Cardiac fibroblast (primary cell): ENCODE measurements at places on chromosomes 5 and 9.

- DNase-seq, result no peak
Observed at GRCh38 chr5:15757619-15758018, 257.6 kb downstream of the FBXL7 start.

- peak; percentile 25 for DNase-seq
Observed at GRCh38 chr5:65338606-65339151, 143.0 kb downstream of the ADAMTS6 start.

GRCh38 chr5:36855141-36855495 lies 21.5 kb upstream of the NIPBL start:
- DNase-seq, result no peak

DNA sequence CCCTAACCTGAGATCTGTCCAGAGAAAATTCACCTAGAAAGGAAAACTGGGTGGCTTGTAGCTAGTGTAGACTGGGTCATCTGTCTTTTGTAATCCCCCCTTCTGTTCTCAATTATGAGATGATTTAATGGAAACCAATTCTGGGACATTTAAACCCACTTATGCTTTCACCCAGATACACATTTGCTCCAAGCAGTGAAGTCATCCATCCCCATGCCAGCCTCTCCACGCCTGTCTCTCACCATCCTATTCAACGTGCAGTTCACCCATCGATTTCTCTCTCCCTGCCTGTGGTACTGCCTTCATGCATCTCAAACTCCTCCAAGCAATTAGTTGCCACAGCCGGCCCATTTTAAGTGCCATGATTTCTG lies 1.8 kb downstream of the PHF19 start:
- DNase-seq, result no peak

DNA sequence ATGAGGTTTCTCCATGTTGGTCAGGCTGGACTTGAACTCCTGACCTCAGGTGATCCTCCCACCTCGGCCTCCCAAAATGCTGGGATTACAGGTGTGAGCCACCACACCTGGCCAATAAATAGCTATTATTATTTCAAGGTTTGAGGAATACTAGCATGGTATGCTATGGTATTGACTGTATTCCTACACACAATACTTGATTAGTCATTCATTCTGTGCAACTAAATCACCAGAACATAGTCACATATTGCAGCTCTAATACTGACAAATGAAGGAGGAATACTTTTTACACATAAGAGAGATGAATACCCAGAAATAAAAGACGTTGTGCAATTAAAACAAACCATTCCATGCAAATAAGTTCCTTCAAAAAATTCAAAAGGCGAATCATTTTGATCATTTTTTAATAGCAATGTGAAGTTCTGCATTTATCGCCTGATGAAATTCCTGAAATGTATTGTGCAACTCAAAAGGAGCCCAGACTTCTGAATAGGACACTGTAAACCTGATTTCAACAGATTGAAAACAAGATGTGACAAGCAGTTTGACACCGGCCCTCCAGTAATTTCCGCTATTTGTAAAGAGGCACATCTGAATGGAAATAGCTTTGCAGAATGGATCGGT lies 687.4 kb upstream of the SEMA6A start:
- no peak for DNase-seq

- peak; percentile 94 for DNase-seq
Observed at GRCh38 chr5:125559296-125559695, 812.9 kb upstream of the ZNF608 start.

DNA sequence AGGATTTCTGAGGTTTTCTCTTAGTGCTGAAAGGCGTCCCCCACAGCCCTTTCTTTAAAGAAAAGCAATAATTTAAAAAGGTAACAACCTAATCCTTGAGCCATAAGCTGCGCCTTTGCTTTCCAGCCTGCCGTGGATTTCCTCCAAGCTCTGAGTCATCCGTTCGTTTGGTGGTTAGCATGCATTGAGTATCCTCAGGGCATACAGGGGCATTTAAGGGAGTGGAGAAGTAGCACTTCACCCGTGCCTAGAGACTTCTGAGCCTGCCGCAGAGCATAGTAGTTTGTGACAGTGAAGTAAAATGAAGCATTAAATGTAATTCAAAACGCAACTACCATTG lies 892 bp upstream of the TNC start:
- peak; percentile 82 for DNase-seq

- peak; percentile 69 for DNase-seq
Observed at GRCh38 chr5:172453206-172453985, 929 bp downstream of the SH3PXD2B start.

- peak; percentile 89 for DNase-seq
Observed at GRCh38 chr5:151758430-151759241, at the start of gene ATOX1. Gene ATOX1, minus strand, starts transcription at chr5:151758631. Its CDS starts 80 bp downstream, at chr5:151758551.

DNA sequence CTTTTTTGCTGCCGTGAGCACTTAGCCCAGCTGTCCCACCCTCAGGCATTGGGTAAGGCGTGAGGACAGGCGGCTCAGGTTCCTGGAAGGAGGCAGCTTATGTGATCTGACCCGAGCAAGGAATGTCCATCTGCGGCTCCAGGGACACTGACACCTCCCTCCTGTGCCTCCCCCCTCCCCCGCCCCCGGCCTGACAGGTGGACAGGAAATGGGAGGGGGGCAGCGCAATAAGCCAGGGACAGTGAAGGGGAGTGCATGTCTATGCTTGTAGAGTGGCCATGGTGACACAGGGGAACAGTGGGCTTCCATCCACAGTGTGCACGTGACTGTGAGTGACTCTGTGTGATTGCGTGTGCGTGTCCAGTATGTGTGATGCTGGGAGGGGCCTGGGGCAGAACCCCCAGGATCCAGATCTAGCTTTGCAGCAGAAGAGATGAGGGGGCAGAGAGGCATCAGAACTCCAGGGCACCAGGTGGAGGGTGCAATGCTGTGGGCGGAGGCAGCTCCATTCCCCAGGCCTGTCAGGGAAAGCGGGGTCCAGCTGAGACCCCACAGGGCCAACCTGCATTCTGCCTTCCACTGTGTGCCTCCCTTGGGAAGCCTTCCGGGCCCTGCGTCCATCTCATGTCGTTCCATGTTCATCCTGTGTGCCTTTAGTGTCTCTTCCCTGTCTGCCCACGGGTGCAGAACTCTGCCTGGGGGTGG lies 30.5 kb downstream of the CNTFR start:
- no peak for DNase-seq

DNA sequence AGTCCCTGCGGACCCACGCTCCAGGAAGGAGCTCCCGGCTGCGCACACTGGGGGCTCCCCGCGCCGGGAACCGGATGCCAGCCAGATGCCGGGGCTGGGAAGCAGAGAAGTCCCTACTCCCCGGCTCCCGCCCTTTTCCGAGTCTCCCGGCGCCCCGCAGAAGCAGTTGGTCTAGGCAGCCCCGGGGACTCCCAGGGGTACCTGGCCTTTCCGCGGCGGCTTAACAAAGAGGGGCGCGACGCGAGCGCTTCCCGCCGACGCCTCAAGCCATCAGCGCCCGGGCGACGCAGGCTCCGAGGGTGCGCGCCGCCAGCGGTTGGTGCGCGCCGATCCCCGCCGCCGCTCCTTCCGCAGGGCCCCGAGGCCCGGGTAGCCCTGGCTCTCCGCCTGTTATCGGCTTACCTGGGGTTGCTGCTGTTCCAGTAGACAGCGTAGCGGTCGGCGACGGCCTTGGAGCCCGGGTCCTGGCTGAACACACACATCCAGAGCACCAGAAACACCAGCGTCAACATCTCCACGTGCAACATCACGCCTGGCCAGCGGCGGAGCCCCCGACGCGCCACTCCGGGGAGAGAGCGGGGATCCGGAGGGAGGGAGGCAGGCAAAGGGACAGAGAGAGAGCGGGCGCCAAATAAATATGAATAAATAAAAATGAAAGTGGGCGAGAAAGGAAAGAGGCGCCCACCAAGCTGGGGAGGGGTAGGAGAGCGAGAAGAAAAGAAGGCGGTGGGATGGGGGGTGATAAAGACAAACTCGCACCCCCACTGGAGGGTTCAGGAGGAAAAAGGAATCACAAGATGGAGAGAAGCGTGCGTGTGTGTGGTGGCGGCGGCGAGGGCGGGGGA lies 428 bp downstream of the EFNA5 start:
- peak; percentile 47 for DNase-seq

- DNase-seq, result no peak
Observed at GRCh38 chr9:85142968-85143367, 473.4 kb downstream of the NTRK2 start.

- peak; percentile 75 for DNase-seq
Observed at GRCh38 chr5:65722575-65723403, 784 bp downstream of the NLN start.

- no peak for DNase-seq
Observed at GRCh38 chr5:94771742-94772141, 153.3 kb downstream of the SLF1 start.

GRCh38 chr5:54159153-54159892 lies 151.1 kb downstream of the ARL15 start:
- DNase-seq, result peak; percentile 51

DNA sequence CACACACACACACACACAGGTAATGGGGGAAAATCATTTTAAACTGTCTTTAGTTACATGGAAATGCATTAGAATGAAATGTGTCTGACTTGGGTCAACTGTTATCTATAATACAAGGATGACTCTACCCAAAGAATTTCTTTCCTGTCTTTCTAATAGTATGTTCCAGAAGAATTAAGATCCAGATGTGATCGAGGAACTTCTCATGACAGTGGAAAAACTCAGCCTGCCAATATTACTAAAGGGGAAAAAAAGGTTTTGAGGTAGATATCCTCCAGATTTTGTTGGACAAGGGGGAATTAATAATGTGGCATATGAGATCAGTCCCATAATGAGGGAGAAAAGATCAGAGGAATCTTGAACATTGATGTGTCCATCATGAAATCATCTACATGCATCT lies 190.6 kb upstream of the MAP3K1 start:
- no peak for DNase-seq

DNA sequence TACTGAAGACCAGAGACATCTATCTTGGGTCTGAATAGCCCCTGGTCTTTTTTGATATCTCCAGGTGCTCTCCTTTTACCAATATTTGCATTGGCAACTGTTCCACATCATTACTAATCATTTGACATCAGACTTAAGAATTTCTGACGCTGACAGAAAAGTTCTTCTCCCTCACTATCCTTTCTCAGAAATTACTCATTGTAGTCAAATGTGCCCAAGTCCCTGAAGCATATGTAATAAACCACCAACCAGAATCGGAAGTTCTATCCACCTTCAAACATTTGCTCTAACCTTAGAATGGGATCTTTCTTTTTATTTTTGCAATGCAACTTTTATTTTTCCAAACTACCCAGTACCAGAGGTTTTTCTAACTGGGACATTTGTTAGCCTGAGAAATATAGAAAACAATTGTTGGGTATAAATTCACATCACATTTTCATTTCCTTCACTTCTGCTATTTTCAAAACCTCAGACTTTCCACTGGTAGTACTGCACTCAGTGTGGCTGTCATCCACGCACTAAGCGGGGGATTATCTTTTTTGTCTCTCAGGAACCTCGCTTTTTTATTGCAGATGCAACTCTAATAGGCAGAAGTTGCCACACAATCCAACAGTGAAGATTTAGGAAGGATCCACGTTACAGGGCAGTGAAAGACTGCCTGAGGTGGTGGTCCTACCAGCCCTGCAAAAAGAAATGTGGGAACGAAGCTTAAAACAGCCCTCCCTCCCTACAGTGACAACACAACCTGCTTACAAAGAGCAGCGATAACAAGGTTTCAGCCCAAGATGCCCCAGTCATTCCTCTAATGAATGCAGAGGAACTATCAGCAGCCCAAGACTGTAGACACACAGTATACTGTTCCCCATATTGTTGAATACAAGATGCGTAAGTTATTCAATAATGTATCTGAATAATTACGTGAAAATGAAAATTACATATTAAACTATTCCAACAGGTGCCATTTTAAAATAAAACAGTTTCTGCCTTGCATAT lies 201.2 kb downstream of the EBF1 start:
- DNase-seq, result peak; percentile 77

- peak; percentile 37 for DNase-seq
Observed at GRCh38 chr9:111456529-111456928, 27.7 kb downstream of the ECPAS start.

GRCh38 chr9:129697656-129698253 lies 32.3 kb downstream of the PRRX2 start:
- DNase-seq, result peak; percentile 80

DNA sequence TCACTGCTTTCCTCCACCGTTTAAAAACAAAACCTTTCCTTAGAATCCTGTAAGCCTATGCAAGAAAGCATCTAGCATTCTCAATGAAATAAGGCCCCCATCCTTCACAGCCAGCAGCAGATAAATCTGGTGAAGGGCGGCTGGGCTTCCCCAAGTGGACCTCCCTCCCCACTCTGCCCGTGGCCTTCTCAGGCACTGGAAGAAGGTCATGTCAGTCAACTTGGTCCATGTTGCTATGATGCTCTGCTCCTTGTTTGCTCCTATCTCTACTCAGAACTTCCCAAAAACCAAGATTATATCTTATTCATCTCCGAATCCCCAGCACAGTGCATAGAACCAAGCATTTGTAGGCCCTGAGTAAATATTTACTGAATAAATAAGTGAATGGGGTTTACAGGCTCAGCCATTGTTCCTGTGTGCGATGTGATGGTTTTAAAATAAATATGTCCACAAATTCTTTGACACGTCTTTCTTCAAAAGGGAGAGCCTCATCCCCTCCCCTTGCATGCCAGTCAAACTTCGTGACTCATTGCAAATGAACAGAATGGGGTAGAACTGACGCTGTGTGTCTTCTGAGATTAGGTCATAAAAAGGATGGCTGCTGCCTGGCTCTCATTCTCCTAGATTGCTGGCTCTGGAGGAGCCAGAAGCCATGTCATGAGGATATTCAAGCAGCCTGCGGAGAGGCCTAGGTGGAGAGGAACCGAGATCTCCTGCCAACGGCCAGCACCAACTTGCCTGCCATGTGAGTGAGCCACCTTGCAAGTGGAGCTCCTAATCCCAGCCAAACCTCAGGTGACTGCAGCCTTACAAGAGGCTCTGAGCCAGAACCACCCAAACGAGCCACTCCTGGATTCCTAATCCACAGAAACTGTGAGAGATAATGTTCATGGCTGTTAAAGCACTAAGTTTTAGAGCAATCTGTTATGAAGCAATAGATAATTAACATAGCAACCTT lies 70.5 kb downstream of the MED27 start:
- no peak for DNase-seq

DNA sequence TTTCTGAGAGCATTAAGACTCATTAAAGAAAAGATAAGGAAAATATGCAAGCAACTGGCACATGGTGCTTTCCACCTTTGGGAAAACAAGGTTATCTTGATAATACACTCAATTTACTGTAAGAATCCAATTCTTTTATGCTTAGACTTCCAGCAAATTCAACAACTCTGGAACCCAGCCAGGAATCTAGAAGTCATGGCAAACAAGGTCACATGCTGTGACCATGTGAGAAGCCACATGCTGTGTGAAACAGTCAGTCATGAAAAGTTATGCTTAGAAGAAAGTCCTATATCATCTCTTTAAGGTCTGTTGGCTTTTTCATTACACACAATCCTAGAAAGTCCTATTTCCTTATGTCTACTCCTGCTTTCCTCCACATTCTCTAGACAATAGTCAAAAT lies 581.8 kb upstream of the C9orf72 start:
- DNase-seq, result no peak

- DNase-seq, result no peak
Observed at GRCh38 chr9:131823701-131824146, 83.8 kb upstream of the RAPGEF1 start.

- no peak for DNase-seq
Observed at GRCh38 chr5:93571114-93571949, 9.7 kb downstream of the NR2F1-AS1 start.
